ENCODE measurements at places on chromosomes 5 and 9.

DNA sequence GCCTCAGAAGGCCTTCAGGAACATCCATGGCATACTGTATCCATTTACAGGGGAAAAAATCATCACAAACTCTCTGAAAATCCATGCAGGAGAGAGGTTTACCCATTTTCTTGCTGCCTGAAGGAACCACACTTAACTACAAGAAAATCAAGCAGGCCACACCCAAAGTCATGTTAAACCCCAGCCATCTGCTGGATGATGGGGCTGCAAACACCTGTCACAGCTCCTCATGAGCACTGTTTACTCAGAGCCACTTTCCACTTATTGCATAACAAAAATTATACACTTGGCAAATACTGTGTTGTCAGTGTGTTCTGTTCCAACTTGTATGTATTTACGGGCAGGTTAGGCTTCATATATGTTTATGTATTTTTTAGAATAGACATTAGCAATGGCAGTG lies 35.8 kb downstream of the PPIC start:
- no peak for DNase-seq

DNA sequence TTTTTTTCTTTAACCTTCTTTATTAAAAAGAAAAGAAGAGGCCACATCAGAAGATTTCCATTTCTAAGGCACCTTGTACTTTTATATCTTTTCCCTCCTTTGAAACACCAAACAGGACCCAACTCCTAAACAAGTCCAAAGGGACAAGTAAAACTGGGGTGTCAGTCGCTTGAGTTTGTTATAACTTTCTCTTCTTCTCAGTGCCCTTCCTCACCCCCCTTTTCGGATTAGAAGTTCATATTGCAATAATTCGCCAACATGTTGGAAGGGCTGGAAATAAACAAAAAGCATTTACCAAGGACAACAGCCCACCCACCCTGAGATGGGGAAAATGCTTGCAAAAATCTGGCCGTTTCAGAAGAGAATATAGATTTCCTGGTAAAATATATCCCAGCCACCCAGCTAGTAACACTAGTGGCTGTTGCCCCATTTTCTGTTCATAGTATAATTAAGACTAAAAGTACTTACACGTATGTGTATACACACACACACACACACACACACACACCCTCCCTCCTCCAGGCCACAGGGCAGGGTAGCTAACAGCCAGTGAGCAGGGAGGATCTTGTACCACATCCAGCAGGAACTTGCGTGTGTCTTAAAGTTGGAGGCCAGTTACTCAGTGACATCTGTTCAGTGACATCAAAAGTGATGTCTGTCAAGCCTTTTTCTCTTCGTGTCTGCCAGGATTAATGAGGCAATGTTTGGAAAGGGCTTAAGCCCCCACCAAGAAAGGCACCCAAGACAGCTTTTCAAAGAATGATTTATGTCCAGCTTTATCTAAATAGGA lies 149.1 kb upstream of the KLF4 start:
- peak; percentile 85 for DNase-seq

DNA sequence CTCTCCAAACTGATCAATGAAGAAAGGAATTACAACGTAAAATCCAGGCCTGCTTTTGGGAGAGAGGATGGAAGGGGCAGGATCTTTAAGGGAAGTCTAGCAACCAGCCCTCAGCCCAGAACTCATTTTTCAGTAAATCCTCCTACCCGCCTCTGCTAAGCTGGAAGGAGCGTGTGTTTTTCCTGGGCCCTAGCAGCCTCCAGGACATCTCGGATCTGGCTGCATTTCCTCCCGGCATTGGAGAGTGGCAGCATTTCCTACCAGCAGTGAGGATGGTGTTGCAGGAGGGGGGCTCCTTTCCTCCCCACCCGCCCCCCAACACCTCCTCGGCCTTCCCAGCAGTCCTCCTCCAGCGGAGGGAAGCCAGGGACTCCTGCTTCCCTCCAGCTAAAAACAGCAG lies 54.5 kb downstream of the DCP2 start:
- DNase-seq = no peak

GRCh38 chr5:156326718-156327259 lies at the start of gene SGCD:
Gene SGCD (plus strand): TSS chr5:156327164.
- peak; percentile 93 for DNase-seq

DNA sequence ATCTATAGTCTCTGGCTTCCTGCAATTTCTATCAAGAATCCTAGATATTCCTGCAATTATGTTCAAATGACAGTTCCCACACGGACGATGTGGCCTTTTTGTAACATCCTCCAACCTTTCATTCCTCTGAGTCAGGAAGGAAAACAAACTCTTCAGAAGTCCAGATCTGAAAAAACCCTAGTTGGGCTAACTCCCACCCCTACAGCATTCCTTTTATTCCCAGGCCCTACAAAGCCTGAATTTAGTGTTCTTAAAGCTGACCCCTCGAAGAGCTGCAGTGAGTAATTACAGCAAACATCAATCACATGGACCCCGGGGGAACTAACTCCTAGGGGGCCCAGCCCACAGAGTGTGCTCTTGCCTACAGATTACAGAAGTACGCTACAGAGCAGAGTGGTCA lies 99.7 kb downstream of the SERINC5 start:
- no peak for DNase-seq

DNA sequence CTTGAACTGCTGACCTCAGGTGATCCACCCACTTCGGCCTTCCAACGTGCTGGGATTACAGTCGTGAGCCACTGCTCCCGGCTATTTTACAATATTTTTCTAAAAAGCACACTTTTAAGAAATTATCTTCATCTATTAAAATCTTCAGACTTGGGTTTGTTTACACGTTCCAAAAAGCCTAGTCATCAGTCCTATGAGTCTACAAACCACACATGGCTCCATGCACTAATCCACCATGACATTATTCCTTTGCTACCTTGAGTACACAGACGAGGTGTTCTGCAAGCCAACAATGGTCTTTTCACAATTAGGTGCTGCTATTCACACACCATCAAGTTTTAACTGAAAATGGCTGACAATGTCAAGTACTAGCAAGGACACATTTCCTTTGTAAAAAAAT lies 41.0 kb downstream of the TRPM6 start:
- no peak for DNase-seq

DNA sequence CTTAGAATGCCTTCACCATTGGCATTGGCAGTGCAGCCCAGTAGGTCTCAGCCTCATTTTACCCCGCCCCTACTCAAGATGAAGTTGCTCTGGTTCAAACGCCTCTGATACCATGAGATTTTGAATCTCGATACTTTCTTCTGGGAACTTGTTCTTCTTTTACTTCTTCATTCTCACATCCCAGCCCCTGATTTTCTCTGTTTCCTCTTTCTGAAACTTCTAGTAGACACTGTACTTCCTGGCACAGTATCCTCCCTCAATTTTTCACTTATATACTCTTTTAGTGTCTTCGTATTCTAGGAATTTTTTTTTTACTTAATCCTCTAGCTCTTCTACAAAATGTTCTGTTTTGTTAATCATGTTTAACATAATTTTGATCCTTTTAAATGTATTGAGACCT lies 13.1 kb upstream of the ZNF79 start:
- DNase-seq = no peak

- DNase-seq = no peak
Observed at GRCh38 chr5:51225789-51226742, 157.2 kb upstream of the ISL1 start.

DNA sequence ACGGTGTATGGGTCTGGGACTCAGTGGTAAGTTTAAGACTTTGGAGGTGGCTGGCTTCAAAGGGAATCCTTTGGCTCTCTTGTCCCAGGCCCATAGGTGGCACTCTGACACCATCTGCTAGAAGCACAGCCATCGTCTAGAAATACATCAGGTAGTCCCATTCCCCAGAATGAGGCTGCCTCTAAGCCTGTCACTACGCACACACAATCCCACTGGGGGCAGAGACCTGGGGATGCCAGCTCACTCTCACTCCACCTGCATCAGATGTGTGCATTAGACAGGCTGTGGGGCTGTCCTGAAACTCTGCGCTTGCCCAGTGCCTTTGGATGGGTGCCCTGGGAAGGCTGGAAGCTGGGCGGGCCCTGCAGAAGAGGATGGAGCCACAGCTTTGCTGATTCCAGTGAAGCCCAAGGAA lies 127.5 kb upstream of the PANK3 start:
- DNase-seq = peak; percentile 35

DNA sequence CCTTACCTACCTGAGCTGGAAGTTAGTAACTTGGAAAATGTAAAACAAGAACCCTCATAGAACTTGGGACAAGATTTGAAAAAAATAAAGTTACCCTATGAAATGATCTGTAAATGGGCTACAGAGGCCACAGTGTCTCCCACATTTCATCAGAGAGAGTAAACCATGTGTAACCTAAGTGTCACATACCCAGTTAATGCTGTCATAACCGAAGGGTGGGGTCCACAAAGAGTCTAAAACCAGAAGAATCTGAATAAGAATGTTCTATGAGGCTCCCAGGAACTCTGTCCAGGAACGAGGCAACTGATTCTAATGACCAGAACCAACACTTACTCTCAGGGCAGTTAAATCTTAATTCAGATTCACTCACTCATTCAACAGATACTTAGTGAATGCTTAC lies 1.0 kb upstream of the FAM13B start:
- DNase-seq = no peak

GRCh38 chr9:34163434-34163833 lies 15.4 kb upstream of the UBAP1 start:
- DNase-seq = no peak

DNA sequence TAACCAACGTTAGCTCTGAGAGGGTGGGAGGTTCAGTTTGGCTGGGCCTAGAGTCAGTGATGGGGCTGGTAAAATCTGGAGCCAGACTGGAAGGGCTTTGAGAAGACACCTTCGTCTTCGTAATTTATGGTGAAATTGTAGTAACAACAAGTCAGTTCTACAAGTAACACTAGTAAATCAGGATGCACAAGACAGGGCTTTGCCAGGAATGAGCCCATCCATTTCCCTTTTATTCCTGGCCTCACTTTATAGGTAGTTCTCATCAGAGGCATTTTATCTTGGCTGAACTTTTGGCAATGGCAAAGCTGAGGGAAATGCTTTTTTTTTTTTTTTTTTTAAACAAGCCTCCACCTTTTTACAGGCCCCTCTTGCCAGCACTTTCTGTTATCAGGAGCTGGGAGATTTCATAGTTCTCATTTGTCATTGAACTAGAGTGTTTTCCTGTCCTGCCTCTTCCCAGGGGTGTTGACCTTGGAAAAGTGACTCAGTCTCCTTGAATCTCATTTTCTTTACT lies 110.5 kb upstream of the KLF4 start:
- DNase-seq = no peak

- no peak for DNase-seq
Observed at GRCh38 chr5:149895416-149896345, 48.9 kb downstream of the PDE6A start.

DNA sequence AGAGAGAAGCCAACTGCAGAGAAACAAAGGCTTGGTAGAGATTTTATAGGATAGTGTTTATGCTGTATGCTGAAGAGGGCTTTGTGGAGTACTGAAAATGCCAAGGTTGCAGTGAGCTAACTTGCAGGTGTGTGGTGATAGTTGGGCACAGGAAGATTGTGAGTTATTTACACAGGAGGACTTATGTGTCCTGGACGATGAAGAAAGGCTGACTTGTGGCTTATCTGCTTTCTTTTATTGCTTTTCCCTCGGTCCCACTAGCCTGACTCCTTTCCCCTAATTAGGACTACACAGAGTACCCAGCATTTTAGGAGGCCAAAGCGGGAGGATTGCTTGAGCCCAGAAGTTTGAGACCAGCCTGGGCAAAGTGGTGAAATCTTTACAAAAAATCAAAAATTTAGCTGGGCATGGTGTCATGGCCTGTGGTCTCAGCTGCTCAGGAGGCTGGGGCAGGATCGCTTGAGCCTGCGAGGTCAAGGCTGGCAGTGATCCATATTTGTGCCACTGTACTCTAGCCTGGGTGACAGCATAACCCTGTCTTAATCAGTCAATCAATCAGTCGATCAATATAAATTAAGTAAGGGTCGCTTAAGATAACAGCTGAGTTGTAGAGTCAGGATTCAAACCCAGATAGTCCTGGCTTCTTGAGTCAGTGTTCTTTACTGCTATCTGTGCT lies 61.9 kb downstream of the UBE2R2 start:
- no peak for DNase-seq

GRCh38 chr9:237141-237857 lies 22.6 kb downstream of the DOCK8 start:
- no peak for DNase-seq

- no peak for DNase-seq
Observed at GRCh38 chr5:94830520-94830919, 212.1 kb downstream of the SLF1 start.

DNA sequence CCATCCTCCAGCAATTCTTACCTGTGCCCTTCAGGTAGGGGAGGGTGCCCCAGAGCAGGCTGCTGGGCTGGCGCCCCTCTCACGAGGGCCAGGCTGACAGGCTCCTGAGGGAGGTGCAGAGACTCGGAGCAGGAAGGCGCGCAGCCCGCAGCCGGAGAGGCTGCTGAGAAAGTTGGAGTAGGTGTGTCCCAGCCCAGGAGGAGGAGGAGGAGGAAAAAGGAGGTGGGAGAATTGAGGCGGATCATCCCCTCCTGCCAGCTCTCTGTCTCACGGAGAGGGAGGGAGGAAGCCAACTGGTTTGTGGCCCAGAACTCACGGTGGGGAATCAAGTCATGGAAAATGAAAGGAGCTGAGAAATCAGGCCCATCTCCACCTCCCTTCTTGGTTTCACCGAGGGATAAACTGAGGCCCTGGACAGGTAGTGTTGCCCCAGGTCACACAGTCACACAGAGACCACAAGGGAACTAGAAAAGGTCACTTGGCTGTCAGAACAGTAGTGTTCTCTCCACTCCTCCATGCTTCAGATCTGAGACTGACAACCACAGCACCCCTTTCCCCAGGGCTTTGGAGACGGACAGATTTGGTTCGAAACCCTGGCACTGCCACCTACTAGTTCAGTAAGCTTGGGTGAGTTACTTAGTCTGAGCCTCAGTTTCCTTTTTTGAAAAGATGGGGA lies at the start of gene FAT2:
FAT2 (minus strand) TSS at position 188 of the 676 bp plus-strand sequence. CDS start 22,400 bp downstream, outside the sequence.
- peak; percentile 72 for DNase-seq

DNA sequence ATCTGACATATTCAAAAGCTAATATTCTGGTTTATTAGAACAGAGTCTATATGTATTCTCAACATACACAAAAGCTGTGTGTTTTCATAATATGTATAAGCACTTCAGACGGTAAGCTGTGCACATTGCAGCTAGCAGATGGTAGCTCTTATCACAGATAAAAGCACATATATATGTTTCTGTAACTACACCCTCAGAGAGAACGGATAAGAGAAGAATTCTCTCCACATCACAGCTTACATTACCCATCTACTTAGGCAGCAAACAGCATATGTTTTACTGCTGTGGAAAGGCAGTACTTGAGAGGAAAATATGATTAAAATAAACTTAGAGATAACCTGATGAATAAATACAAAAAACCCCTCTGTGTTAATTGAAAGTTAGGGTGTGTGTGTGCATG lies 450.9 kb upstream of the ZNF608 start:
- no peak for DNase-seq

- DNase-seq = no peak
Observed at GRCh38 chr5:9712911-9713310, 82.8 kb upstream of the TAS2R1 start.

Data from femur (tissue), 1 donor.